ENCODE measurements at places on chromosomes 3 and 15.

DNA sequence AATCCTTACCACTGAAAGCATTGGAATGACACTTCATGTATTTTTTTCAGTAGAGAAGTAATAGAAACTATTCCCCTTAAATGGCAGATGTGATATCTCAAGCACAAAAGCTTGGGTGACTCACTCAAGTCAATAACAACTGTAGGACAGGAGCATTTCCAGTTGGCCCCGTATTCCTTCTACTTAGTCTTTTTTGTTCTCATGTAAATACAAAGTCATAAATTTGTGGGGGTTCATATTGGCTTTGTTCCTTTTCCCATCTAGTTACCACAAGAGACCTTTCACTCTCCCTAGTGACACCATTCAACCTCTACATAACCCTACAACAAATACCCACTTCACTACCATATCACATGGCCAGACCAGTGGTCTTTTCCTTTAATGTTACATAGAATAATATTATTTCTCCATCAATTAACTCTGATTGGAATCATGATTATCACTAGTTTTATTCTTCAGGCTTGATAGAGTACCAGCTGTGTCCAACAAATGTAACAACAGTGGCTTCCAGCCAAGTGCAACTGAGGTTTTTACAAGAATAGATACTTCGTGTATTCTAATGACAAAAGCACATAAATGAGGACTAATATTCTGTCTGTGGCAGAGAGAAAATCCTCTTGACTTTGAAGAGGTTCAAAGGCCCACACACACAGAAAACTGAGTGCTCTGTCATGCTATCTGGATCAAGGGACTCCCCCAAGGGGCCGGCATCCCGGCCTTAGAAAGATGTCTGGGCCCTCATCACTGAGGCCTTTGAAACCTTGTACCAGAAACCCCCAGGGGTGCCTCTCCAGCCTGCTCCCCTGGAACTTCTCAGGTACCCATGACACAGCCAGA is 94.0 kb upstream of the THBS1 start:
- no peak for DNase-seq

- peak; percentile 44 for DNase-seq
These were observed 74.1 kb upstream of the GATA2 start for GRCh38 chr3:128567141-128567540.

DNA sequence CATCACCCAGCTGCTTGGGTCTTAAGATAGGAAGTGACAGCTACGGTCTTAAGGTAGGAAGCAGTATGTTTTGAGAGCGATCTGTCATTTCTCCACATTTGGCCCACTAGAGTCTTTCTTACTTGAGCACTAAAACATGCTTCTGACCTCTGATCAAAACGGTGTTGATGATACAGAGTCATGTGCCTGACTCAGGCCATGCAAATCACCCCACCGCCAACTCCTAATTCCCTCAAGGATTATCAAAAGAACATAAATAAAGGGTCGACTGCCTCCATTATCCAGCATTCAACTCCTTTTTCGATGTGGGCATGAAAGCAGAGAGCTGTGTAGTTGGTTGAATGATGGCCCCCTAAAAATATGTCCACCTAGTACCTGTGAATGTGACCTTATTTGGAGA is 201.7 kb upstream of the PROK2 start:
- no peak for DNase-seq

DNA sequence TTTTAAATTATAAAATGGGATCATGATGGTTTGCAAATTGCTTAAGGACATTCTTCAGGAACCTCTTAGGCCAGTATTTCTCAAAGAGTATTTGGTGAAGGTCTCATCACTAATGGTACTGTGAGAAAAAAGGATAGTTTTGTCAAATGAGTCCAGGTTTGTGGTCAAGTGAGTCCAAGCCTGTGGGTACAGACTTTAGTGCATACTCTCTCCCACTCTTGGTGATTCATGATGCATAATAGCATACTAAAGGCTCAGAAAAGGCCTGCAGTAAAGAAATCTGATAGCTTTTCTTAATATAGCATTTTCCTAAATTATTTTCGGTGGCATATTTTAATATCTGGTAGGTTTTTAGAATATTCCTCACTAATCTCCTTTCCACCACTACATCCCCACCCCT is 20.0 kb downstream of the BOC start:
- no peak for DNase-seq

DNA sequence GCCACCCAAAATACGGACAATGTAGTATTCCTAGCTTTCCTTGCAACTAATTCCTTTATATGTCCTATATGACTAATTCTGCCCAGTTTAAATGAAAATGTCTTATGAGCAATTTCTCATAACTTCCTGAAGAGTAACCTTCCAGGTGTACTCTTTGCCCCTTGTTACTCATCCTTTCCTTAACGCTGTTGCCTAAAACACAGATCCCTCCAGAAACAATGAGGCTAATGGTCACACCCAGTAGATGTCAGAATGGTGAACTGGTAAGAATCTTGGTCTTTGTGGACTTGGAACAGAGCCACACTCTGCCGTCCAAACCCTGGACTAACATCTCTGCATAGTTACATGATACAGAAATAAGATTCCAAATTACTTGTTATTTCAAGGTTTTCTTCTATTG is 497.9 kb downstream of the IGSF11 start:
- no peak for DNase-seq
